ENCODE measurements at places on chromosomes 13 and 19.

DNA sequence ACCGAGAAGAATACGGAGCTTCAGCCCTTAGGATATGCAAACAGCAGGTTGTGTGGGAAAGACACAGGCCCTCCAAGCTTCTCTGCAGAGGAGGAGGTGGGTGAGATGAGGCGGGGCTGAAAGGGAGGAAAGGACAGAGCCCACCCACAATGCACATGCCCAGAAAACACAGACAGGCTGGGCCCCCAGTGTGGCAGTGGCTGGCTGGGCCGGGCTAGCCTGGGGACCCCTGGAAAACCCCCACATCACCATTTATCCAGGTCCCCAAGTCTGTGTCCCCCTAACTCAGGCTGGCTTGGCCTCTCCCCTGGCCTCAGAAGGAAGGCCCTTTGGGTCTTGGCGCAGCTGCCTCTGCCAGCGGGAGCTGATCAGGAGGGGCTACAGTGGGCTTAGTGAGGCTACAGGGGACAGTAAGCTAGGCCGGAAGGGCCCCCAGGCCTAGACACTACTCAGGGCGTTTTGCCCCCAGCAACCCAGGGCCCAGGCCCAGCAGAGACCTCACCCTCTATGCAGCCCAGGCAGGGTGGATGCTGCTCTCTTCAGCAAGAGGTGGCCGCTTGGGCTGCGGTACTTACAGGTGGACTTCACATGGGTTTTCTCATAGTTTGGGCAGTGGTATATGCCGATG lies 119.5 kb downstream of the TUBA3C start:
- no peak for DNase-seq

- no peak for DNase-seq
Observed at GRCh38 chr19:33508941-33509614, 12.5 kb downstream of the PEPD start.

DNA sequence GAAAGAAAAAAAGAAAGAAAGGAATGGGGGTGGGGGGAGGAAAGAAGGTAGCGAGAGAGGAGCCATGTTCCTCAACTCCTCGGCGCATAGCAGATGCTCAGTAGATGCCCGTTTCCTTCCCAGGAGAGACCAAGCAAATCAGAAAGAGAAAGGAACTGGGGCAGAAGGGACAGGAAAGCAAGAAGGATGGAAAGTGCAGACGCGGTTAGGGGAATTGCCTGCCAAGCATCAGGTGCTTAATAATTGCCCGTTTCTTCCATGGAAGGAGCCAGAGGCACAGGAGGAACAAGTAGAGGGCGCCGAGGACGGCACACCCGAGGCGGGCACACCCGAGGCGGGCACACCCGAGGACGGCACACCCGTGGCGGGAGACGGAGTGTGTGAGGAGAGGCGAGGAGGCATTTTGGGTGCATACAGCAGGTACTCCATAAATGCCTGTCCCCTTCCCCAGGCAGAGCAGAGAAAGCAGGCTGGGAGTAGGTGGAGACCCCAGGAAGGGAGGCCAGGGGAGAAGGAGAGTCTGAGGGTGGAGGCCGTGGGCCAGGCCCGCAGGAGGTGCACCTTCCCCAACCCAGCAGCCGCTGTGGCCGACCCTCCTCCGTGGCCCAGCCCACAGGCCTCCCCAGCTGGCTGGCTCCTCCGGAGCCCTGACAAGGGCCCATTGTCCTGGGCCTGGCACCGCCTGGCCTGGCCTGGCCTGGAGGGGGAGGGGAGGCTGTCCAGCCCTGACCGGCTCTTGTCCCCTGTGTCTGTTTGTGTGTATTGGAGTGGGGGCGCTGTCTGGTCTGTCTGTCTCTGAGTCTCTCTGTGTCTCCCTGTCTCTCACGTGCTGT lies 14.6 kb downstream of the JOSD2 start:
- DNase-seq, result no peak

DNA sequence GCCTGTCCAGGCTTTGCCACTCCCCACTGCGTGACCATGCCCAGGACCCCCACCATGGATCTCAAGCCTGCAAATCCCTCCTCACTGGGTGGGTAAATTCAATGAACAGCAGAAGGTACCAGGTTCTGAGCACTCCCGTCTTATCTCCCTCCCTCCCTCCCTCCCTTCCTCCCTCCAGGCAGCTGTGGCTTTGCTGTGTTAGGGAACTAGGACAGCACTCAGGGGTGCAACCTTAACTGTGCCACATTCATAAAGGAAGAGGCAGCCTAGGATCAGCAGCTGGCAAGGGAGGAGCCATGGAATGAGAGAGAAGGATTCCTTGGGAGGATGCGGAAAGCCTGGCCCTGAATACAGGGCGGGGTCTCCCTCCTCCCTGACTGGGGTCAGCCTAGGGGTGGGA lies 5.6 kb downstream of the CEACAM4 start:
- no peak for DNase-seq

GRCh38 chr13:108326309-108326708 lies 56.8 kb downstream of the TNFSF13B start:
- DNase-seq, result no peak

DNA sequence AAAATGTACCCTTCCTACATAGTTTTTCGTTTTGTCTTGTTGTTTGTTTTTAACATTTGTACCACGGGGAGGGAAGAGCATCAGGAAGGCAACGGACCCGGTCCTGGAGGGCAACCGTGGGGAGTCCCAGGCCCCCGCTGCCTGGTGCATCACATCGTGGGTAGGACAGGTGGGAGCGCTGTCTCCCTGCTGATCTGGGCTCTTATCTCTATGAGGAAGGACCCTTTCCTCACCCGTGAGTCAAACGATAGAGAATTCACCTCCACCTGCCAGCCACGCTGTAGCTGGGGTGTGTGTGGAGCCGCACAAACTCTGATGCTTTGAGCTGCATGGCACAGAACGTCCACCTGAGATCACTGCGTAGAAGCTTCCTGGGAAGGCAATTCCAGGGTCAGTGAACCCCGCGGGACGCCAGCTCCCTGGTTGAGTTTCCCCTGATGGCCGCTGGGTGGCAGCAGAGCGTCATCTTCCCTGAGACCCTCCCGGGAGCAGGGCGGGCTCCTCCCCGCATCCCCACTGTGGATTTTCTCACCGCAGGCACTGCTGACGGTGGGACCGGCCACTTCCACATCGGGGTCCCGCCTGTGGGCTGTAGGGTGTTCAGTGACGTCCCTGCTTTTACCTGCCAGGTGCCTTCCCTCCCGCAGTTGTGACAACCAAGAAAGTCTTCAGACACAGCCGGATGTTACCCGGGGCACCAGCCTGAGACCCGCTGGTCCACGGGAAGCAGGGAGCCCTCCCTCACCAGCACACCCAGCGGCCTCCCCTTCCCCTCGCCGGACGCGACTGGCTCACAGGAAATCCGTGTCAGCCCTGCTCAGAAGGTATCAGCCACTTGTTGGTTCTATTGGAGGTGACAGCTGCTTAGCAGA lies 54.7 kb downstream of the ZNF787 start:
- DNase-seq, result peak; percentile 30

DNA sequence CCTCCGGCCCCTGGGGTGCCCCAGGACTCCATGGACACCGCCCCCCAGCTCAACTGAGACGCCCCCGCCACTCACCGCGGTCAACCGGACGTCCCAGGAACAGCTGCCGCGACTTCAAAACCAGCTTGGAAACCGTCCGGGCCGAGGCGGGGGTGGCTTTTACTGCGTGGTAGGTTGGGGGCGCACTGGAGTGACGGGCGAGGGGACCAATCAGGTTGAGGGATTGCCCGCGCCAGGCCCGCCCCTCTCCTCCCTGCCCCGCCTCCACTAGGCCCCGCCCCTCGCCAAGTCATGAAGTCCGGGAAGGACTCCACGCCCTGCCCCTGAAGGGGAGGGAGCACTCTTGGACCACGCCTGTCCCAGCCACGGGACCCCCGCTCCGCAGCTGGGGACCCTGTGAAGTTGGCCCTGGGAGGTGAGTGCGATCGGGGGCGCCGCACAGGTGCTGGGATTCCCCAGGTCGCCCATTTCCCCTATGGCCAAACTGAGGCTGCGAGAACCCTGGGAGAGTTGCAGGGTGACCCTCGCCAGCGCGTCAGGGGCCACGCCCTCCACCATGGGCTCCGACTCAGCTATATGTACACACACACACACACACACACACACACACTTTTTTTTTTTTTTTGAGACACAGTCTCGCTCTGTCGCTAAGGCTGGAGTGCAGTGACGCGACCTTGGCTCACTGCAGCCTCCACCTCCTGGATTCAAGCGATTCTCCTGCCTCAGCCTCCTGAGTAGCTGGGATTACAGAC lies at the start of gene PLIN3:
TSS of gene PLIN3 (minus strand) at position 134 of the 752 bp plus-strand sequence. CDS start 6,273 bp downstream, outside the sequence.
- DNase-seq, result peak; percentile 83

- no peak for DNase-seq
Observed at GRCh38 chr19:37572203-37572602, 22.4 kb downstream of the ZNF571 start.

DNA sequence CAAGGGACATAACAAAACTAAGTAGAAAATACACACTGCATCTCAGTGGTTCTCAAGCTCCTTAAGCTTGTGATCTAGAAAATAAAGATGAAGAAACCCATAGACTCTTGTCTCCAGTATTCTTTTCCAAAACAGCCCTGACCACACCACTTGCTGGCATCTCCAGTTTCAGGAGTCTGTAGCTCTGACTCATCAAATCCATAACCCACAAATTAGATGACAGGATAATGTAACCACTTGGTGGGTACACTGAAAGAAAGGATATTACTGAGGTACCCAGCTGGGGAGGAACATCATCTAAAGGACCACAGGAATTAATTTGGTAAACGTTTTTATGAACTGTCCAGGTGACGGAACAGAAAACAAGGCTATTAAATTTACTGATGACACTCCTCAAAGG lies 214.7 kb downstream of the VWA8 start:
- DNase-seq, result no peak

- no peak for DNase-seq
Observed at GRCh38 chr13:27022571-27023311, 148.9 kb downstream of the USP12 start.

- DNase-seq, result peak; percentile 68
Observed at GRCh38 chr19:38729653-38730469, 14.4 kb downstream of the CAPN12 start.

DNA sequence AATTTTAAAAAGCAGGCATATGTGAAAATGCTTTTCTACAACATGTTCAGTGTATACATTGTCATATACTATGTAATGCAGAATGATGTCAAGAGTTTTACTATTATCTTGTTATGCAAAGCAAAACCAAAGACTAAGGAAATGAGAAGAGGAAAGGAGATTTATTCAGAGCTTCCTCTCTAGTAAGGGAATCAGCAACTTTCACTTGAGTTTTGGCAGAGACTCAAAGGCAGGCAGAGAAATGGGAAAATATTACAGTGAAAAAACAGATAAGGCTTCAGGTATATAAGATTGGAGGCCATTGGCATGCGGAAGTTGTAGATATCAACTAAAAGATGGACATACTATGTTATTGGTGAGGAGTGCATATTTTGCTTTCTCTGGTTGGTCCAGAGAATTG lies 512.0 kb upstream of the PCDH20 start:
- no peak for DNase-seq

DNA sequence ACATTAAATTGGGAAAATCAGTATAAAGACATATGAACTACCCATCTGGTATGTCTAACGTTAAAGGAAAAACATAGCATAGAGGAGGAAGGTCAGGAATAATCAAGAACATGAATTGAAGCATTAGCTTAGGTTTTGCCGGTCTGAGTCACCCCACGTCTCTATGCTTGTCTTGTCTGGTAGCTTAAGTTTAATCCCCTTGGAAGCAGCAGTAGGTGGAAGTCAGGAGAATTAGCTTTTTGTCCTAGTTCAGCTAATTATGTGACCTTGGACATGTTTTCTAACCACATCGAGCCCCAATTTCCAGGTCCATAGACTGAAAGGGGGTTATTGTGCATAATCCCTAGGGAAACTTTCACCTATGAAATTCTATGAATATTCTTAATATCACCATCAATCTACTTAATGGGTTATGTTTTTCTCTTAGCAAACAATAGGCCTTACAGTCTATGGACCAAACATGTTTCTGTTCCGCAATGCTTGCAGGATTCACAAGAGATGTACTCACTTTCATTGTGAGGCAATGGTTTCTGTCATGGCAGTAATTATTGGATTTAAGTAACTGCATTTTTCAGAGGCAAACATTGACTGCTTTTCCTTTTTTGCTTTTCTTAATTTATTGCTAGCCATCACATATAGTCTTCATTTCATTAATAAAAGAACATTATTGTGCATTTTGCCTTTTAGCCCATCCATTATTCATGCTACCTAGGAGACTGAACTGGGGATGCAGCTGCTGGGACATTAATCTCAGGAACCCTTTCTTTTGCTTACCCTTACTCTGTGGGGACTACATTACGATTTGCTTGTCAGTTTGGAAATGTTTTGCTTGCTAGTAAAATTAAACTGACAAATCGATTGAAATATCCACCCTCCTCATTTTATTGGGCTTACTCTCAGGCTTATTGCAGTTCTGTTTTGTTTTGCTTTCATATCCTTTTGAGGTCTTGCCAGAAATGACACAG lies 304.8 kb upstream of the MAB21L1 start:
- DNase-seq, result no peak

- no peak for DNase-seq
Observed at GRCh38 chr19:31352296-31352781, 3.1 kb upstream of the TSHZ3 start.

GRCh38 chr19:28333909-28334308 lies 879.0 kb downstream of the UQCRFS1 start:
- DNase-seq, result no peak

- no peak for DNase-seq
Observed at GRCh38 chr13:74289861-74290773, 155.9 kb upstream of the KLF12 start.

DNA sequence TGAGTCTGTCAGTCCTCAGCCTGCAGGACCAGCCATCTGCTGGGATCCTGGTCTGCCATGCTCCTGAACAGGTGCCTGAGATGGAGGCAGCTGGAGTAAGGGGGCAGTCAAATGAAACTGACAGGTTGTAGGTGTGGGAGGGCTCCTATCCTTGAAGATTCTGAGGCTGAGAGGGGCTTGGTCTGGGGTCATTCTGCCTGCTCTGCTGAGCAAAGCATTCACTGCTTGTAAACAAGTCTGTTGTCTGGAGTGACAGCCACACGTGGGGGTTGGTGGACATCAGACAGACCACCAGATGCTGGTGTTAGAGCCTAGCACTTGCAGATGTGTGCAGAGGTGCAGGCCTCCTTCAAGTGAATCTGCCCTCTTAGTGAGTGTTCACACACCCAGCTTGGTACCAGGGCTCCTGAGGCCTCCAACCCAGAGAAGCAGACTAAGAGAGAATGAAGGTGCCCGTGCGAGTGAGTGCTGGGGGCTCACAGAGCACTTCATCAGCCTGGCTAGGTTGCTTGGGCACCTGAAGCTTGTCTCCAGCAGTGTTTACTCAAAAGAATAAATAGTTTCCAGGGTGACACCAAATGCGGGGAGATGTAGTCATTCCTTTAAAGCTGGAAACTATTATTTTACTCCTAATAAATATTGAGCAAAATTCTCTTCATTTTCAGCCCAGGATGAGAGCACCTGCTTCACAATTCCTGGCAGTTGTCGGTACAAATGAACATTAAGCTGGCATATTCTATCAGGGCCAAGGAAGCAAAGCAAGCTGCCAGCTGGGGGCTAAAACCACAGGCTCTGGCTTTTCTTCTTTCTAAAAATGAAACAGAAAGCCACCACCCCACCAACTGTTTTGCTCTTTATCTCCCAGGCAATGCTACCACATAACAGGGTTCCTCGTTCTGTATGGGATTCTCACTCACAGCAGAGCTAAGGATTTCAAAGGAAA lies 82.3 kb downstream of the RNASEH2B start:
- no peak for DNase-seq
